Purkinje cell (primary cell): ENCODE measurements at places on chromosomes 4 and X. TPM values are rescaled to one million over a fixed set of nuclear protein-coding genes. Genes with fewer than 3 reads are reported as not detected.

CENPVL1 gene
- polyA plus RNA-seq = 0.35 and 0.92 TPM in 2 replicates

FAM184B gene
- polyA plus RNA-seq = 2.3 and 3.1 TPM in 2 replicates

PDCL2 gene
- not detected in 2 replicates for polyA plus RNA-seq

CSN2 gene
- polyA plus RNA-seq = not detected in 2 replicates

STATH gene
- not detected in 2 replicates for polyA plus RNA-seq
